ENCODE measurements at places on chromosomes 6 and 20.

DNA sequence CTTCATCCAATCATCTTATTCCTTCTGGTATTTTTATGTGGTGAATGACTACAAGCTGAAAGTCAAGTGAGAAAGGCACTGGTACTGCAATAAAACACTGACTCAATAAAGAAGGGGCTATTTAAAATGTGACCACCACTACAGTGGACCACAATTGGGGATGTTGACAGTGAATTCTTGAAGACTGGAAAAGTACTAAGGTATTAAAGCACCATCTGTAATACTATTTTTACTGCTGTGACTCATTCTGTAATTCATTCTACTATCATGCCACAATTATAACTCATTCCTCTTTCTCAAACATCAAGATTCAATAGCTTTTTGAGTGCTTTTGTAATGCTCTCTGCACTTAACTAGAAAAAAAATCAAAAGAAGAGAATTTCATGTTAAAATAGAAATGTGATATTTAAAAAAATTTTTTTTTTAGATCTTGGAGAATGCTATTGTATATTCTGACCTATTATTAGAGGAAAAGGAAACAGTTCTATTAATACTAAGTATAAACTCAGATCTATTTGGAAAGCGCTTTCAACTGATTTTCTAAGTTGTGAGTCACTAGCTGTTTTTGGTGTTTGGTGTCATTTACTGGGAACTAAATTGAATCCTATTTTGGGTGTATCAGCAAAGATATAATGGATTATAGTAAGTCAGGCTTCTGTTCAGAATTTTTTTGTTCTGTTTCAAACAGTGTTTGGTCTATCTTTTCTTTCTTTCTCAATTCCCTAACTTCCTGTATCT, 104.7 kb upstream of the TMEM170B start:
- DNase-seq: no peak

GRCh38 chr6:153340568-153340967, 209.5 kb upstream of the RGS17 start:
- no peak for DNase-seq

- peak; percentile 66 for DNase-seq
Measured at GRCh38 chr6:13120483-13121482, 207.6 kb downstream of the TBC1D7 start.

- no peak for DNase-seq
Measured at GRCh38 chr6:148935705-148936435, 189.0 kb downstream of the UST start.

- no peak for DNase-seq
Measured at GRCh38 chr6:118124851-118125250, 217.8 kb downstream of the SLC35F1 start.

GRCh38 chr20:39429726-39430125, 467.6 kb downstream of the DHX35 start:
- DNase-seq: peak; percentile 68

GRCh38 chr6:15337582-15337981, 91.7 kb downstream of the JARID2 start:
- DNase-seq: no peak

- DNase-seq: no peak
Measured at GRCh38 chr20:21618759-21619416, 86.6 kb upstream of the PAX1 start.

DNA sequence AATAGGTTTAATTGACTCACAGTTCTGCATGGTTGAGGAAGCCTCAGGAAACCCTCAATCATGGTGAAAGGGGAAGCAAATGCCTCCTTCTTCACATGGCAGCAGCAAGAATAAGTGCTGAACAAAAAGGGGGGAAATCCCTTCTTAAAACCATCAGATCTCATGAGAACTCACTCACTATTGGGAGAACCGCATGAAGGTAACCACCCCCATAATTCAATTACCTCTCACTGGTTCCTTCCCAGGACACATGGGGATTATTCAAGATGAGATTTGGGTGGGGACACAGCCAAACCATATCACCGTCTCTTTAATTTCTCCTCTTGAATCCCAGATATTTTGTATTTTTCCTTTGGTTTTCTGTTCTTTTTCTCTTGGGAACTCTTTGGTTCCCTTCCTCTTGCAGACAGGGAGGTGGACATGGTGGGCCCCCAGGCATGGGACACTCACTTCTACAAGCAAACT, 223.6 kb downstream of the TBXT start:
- no peak for DNase-seq

- DNase-seq: no peak
Measured at GRCh38 chr20:41532935-41533334, 85.2 kb downstream of the CHD6 start.

GRCh38 chr20:25006431-25007167, 14.0 kb upstream of the APMAP start:
- DNase-seq: no peak

DNA sequence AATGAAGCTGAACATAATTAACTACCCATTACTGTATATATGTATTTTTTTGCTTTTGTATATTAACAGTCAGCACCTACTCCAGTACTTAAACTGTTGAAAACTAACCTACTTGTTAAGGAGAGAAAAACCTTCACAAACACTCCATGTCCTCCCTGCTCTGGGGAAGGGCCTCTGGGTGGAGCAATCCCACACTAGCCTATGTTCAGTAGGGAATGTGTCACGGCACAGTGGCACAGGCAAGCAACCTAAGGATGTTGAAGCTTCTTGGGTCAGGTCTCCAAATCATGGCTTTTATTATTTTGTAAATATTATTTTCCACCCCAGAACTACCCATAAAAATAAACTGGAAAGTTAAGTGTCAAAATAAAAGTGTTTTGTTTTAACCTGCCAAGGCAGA, 5.3 kb downstream of the MAN1A1 start:
- no peak for DNase-seq

DNA sequence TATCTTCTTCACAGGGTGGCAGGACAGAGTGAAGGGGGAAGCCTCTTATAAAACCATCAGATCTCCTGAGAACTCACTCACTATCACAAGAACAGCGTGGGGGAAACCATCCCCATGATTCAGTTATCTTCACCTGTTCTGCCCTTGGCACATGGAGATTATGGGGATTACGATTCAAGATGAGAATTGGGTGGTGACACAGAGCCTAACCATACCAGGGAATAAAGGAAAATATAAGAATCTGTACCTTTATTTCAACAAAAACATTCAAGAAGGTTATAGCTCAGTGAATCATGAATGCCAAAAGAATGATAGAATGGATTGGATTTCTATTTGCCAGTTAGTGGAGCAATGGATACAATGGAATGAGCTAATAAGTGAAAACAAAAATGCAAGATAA, 214.4 kb downstream of the PTPRK start:
- DNase-seq: no peak

- peak; percentile 82 for DNase-seq
Measured at GRCh38 chr6:27752038-27752885, 159.9 kb downstream of the OR2B2 start.

- DNase-seq: no peak
Measured at GRCh38 chr6:123769431-123769830, 34.2 kb upstream of the NKAIN2 start.

DNA sequence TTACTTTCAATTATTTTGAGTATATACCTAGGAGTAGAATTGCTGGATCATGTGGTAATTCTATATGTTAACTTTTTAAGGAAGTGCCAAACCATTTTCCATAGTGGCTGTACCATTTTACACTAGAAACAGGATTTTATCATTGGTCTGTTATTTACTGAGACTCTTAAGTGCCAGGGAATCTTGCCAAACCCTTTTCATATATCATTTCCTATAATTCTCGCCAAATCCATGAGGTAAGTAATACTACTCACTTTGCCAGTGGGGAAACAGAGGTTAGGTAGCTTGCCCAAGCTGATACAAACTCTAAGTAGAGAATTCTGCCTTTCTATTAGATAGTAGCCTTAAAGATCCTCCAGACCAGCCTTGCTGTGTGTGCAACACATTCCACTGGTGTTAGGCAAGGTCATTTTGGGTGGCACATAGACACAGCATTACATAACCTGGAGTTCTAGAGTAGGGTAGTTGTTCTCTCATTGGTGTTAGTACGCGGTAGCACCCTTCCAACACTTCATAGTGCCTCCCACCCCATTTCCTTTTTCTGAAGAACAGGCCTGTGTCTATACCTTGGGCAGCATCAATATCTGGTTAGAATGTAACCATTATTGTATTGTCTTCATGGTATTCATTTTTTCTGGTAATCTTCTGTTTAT, 65.5 kb downstream of the ARID1B start:
- no peak for DNase-seq

DNA sequence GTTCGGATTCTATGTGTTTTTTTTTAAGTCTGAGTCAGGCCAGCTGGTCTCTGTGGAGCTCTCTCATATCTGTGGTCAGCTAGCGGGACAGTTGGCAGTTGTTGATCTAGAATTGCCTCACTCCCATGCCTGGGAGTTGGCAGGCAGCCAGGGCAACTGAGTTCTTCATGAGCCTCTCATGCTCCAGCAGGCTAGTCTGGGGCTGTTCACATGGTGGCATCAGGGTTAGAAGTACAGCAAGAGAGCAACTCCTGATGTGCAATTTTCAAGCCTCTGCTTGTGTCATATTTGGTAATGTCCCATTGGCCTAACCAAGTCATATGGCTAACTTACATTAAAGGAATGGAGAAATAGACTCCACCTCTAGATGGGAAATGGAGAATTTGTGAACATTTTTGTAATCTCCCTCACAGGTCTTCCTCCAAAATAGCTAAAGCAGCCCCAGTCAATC, 6.7 kb upstream of the IFT52 start:
- no peak for DNase-seq

DNA sequence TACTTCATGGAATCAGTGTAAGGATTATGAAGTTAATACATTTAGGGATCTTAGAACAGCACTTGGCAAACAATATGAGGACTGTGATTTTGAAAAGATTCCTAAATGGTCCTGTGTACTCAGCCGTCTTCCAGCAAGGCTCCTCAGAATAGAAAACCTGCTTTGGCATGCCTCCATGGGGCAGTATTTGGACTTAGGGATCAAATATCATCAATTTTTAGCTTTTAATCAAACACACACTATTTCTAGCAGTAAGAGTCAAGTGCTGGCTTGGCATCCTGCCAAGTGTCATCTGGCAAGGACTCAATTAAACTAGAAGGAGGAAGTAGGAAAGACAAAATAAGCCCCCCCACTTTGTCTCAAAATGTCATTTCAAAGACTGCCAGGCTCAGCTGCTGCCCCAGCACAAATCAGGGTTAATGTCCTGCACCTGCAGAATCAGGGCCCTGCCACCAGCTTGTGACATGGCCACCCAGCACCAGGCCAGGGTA, 40.8 kb downstream of the IYD start:
- DNase-seq: no peak

DNA sequence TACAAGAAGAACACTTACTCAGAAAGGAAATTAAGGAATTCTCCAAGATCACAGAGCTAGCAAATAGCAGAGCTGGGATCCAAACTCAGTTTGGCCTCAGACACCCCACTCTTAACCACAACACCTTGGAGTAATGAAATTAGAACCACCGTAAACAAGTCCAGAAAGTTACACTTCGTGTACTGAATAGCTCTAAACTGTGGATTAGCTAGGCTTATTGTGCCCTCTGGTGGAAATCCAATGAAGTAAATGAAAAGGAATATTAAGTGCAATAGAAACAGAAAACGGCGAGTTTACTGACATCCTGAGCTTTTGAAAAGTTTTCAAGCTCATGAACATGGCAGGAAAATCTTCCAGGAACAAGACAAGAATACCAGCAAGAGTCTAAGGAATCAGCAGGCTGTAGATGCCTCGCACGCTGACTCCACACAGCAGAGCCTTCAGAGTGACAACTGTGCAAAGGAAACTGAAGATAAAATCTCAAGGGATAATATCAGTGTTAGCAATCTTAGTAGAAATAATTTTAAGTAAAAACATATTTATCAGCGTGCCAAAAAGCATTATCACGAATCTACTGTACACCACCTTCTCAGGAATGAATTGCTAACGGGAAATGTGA, 34.6 kb downstream of the FBXO5 start:
- DNase-seq: peak; percentile 53

DNA sequence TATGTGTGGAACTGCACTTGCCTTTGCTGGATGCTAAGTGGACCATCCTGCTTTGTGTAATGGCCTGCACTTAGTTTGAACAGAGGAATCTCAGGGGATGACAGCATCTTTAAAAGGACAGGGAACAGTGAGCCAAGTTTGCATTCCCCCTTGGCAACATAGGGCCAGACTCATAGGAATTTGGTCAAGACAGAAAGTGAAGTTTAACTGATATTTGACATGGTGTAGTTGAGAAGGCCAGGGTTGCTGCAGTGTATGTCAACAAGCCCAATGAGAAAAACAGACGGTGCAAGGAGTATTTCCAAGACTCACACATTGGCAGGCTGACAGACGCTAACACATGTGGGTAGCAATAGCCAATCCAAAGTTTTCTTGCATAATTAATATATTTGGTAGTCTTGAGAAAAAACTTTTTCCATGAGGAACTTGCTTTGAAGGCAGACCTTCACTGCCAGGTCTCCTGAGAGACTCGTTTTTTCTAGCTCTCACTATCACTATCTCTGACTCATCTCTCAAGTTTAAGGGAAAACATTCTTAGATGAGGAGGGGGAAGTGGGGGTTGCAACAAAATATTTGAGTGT, 213.8 kb downstream of the IBTK start:
- no peak for DNase-seq
